Renal cortex interstitium (tissue), 15 donors: ENCODE measurements at places on chromosomes 4 and X. TPM values are rescaled to one million over a fixed set of nuclear protein-coding genes. Genes with fewer than 3 reads are reported as not detected.

COL4A6 gene
- 14.1 TPM for polyA plus RNA-seq

IL2 gene
- not detected for polyA plus RNA-seq

DNA sequence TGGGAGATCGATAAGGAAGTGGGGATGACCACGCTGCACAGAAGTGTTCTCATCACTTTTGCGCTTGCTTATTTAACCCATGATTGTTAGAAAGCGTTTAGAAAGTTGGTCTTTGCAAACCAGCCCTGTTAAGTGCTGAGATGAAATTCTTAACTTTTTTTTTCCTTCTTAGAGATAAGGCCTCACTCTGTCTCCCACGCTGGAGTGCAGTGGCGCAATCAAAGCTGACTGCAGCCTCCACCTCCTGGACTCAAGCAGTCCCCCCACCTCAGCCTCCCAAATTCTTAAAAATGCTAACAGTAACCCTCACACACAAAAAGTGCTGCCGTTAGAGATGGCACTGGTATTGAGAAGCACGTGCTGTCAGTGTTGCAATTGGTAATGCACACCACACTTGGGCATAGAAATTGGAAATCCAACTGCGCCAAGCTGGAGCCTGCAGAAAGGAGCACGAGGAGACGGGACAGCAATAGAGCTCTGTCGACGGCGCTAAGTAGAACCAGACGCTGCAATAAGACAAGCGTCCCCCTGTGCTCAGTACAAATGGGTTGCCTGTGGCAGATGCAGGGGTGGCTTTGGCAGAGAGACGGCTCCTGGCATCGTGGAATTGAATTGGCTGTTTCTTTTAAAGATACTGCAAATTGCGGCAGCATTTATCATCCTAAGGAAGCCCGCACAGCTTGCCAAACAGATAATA lies 113.4 kb downstream of the TBL1X start:
- no peak for DNase-seq

DNA sequence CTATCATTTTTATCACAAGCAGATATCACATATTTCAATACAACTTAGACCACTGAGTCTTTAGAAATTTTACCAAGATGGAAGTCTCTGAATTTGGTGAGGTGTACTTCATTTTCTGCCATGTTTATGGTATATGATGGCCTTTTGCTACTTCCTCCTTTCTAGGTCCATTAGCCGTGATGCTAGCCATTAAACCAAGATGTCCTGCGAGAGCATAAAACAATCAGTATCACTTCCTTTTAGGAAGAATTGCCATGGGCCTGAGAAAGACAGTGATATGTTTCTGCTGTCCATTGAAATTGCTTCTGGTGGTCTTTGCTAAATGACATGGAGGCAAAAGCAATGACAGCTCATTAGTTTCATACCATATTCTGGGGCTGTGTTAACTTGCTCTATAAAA lies 1851.7 kb upstream of the IGFBP7 start:
- DNase-seq: no peak

DNA sequence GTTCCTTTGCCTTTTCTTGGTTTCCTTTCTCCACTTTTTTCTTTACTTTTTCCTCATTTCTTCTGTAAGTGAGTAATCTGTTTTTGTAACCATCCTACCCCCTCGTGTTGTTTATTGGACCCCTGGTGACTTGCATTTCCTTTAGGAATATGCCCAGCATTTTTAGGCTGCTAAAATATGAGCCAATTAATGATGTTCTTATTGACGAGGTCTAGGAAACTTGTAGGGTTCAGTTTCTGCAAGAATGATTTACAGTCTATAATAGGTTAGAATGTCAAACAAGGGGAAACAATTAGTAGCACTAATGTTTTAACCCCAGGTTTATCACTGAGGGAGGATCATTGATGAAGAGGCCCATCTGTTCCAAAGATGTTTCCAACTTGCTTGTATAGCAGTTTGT lies 79.0 kb downstream of the CPE start:
- DNase-seq: no peak

CXorf38 gene
- 12.5 TPM for polyA plus RNA-seq

MXRA5 gene
- 9.5 TPM for polyA plus RNA-seq

DNA sequence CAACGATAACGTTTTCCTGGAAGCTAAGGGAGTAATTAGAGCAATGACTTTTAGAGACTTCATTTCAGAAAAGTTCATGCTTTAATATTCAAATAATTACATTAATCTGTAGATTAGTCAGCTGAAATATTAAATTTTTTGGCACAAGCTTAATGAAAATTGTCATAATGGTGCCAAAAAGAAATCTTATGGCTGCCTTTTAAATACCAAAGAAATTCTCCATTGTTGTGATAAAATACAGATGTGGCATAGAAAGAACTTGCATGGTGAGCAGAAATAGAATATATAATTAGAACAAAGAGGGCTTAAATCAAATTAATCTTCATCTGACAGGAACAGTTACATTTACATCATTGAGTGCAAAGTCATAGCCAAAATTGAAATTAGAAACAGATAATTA lies 263.5 kb downstream of the AFF2 start:
- peak; percentile 2 for DNase-seq

GRCh38 chr4:178664621-178665020 lies 1222.4 kb upstream of the AGA start:
- no peak for DNase-seq
